ENCODE measurements at places on chromosomes 12 and 14. TPM values are rescaled to one million over a fixed set of nuclear protein-coding genes. Genes with fewer than 3 reads are reported as not detected.

The CHGA gene
- 0.44 TPM for polyA plus RNA-seq

The PLXNC1 gene
- polyA plus RNA-seq = 6.6 TPM

The POTEM gene
- not detected for polyA plus RNA-seq

The IL26 gene
- polyA plus RNA-seq = not detected

The SNW1 gene
- polyA plus RNA-seq = 65.1 TPM

The RNASE1 gene
- polyA plus RNA-seq = not detected

The LMNTD1 gene
- not detected for polyA plus RNA-seq

The EEA1 gene
- 20.5 TPM for polyA plus RNA-seq

The BDKRB2 gene
- polyA plus RNA-seq = not detected

Measured in IgD-negative memory B cell (primary cell).